ENCODE measurements at places on chromosomes 2 and 18. TPM values are rescaled to one million over a fixed set of nuclear protein-coding genes. Genes with fewer than 3 reads are reported as not detected.

ZDBF2 gene
- total RNA-seq = 31.4 TPM

DSG3 gene
- under 0.01 TPM for total RNA-seq

PHOSPHO2 gene
- 11.8 TPM for total RNA-seq

KLHL30 gene
- total RNA-seq = under 0.01 TPM

GALNT13 gene
- total RNA-seq = 18.8 TPM

ADD2 gene
- 291 TPM for total RNA-seq

MZT2B gene
- total RNA-seq = 92.9 TPM

NXPH2 gene
- total RNA-seq = 25.7 TPM

FBXO15 gene
- 4.1 TPM for total RNA-seq

CPLX4 gene
- total RNA-seq = not detected

TMEM37 gene
- not detected for total RNA-seq

GPR35 gene
- total RNA-seq = 0.41 TPM

ACOXL gene
- total RNA-seq = not detected

ADCYAP1 gene
- 7.3 TPM for total RNA-seq

KDM3A gene
- total RNA-seq = 19.6 TPM

IL1R2 gene
- not detected for total RNA-seq

WDR75 gene
- total RNA-seq = 64.4 TPM

COL4A4 gene
- 0.41 TPM for total RNA-seq

EPHA4 gene
- total RNA-seq = 158 TPM

RTKN gene
- 2.9 TPM for total RNA-seq

GDF7 gene
- under 0.01 TPM for total RNA-seq

CAPN14 gene
- total RNA-seq = 0.82 TPM

DSC3 gene
- 0.82 TPM for total RNA-seq

C2orf92 gene
- total RNA-seq = 3.3 TPM

UCN gene
- 1.2 TPM for total RNA-seq

MEMO1 gene
- 77.9 TPM for total RNA-seq

LYG1 gene
- 0.41 TPM for total RNA-seq

SLC19A3 gene
- total RNA-seq = 2.0 TPM

DTNA gene
- 46.5 TPM for total RNA-seq

ASAP2 gene
- total RNA-seq = 32.2 TPM

FOXD4L1 gene
- 0.41 TPM for total RNA-seq

DPP10 gene
- total RNA-seq = 74.6 TPM

GKN2 gene
- total RNA-seq = not detected

CD28 gene
- total RNA-seq = 1.2 TPM

SEMA4F gene
- total RNA-seq = 14.7 TPM

PRSS56 gene
- total RNA-seq = under 0.01 TPM

SRD5A2 gene
- not detected for total RNA-seq

USP14 gene
- total RNA-seq = 27.3 TPM

CTLA4 gene
- total RNA-seq = not detected

ABCG5 gene
- total RNA-seq = not detected
